ENCODE measurements at places on chromosomes 6 and 20.

DNA sequence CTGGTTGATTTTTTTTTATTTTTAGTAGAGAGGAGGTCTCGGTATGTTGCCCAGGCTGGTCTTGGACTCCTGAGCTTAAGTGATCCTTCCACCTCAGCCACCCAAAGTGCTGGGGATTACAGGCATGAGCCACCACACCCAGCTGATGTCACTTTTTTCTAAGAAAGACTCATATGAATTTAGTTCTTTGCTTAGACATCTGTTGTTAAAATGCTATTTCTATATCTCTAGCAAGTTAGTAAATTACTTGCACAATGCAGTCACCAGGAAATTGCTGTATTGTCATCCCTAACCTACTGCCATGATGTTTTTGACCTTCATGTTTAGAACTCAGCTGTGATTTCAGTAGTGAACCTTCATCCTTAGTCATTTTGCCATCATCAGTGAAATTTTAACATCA lies 5.7 kb downstream of the KDM1B start:
- DNase-seq: no peak

DNA sequence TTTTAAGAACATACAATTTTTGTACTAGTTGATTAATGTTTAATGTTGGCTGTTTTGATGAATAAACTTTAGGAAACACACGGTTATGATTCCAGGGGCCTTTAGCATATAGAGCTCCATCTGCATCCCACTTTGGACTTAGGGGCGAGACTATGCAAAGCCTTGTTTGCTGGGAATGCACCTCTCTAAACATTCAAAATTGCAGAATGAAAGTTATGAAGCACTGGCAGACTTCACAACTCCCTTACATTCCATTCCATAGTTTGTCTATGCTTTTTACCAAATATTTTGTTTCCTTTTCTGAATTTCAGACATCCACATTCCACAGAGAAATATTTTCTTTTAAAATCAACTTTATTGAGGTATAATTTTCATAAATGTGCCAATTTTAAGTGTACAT lies 10.3 kb upstream of the TCP11 start:
- DNase-seq: no peak

GRCh38 chr6:5968817-5969734 lies 37.6 kb downstream of the NRN1 start:
- peak; percentile 51 for DNase-seq

GRCh38 chr20:62929051-62929538 lies 2.8 kb upstream of the DIDO1 start:
- DNase-seq: peak; percentile 67

DNA sequence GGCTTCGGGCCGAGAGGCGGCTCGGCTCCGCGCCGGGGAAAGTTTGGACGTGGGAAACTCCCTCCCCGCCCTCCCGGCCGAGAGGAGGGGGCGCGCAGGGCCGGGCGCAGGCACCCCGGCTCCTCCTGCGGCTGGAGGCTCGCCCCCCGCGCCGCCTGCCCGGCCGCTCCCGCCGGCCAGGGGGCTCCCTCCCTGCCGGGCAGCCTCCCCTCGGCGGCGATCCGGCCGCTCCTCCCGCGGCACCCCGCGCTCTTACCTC lies 370 bp downstream of the CDH22 start:
- no peak for DNase-seq

DNA sequence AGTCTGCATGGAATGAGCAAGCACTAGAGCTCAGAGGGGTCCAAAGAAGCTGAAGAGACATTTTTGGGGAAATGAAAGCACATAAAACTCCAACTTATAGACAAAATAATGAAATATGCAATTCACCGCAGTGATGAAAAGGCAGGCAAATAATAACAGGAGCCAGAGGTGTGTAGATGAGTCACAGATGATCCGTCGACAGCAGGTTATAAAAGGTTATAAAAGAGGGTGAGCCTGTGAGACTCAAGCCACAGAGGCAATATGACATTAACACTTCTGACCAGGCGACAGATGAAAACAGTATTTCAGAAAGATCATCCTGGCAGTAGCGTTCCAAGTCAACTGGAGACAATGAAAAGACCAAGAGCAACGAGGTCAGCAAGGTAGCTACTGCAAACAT lies 35.8 kb upstream of the ANKRD60 start:
- DNase-seq: no peak

DNA sequence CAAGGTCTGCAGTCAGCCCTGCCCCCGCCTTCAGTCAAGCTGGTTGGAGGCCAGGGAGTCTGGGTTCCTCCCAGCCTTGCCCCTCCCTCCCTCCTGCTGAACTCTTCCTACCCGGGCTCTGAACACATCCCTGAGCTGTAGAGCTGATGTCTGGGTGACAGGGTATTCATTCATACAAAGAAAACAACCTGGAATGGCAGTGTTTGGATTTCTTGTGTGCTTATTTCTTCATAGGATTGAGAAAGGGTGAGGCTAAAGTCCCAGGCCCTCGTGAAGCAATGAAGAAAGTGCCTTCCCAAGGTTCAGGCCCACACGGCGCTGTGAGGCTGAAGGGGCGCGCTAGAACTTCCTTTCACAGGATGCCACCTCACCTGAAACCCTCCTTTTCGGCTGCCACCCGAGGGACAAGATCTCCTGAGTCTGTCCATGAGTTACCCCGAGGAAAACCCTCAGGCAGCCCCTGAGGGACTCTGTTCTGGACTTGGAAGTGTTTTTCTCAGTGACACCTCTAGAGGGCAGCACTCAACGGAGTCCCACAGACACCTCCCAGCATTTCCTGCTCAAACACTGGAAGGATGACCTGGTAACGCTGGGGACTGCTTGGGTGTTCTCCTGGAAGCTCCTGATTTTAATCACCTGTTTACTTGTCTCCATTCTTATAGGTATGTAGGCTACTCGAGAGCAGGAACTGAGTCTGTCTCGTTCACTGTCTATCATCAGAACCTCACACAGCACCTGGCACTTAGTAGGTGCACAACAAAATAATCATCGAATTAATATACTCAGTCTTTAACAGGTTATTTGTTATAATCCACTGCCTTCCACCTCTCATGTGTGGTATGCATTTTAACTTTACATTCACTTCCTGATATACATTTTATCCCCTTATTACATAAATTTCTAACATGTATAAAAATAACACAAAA lies 11.8 kb upstream of the GSTA1 start:
- DNase-seq: no peak

DNA sequence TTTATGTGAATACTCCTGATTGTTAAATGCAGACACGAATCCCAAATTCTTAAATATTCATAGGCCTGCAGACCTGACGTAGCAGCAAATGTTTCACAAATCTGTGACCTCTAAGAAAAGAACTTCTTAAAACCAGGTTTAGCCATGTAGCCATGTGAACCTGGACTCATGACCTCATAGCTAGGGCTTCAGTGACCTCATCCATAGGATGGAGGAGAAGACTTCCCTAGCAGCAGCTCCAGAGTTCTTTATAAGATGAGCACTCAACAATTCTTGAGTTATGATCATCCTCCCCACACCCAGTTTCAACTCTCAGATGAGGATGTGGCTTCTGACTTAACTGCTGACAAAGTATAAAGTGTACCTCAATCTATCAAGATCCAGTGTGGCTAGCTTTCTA lies 45.8 kb upstream of the TCF21 start:
- DNase-seq: no peak

GRCh38 chr6:7047966-7048365 lies 59.8 kb upstream of the RREB1 start:
- DNase-seq: no peak

DNA sequence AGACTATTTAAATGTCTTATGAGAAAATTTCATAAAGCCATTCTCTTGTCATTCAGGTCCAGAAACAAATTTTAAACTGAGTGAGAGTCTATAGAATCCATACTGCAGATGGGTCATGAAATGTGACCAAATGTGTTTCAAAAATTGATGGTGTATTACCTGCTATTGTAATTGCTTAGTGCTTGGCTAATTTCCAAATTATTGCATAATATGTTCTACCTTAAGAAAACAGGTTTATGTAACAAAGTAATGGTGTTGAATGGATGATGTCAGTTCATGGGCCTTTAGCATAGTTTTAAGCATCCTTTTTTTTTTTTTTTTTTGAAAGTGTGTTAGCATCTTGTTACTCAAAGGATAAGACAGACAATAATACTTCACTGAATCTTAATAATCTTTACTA lies 5.0 kb downstream of the MARCKS start:
- DNase-seq: no peak

GRCh38 chr20:52429029-52429428 lies 237.4 kb upstream of the ZFP64 start:
- DNase-seq: no peak

DNA sequence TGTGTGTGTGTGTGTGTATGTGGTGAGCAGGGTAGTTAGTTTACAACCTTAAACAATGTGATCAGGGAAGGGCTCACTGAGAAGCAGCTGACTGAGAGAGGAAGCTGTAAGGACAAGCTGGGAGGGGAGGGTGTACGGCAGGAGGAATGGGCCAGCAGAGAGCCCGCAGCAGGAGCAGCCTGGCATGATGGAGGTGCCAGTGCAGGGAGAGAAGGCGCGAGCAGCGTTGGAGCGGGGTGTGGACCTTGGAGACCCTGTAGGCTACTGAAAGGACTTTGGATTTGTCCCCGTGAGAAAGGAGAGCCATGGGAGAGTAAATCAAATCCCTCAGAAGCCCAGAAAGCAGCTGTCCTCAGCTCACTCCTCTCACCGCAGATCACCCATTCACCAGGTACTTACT lies 18.5 kb downstream of the FAM209B start:
- DNase-seq: no peak

DNA sequence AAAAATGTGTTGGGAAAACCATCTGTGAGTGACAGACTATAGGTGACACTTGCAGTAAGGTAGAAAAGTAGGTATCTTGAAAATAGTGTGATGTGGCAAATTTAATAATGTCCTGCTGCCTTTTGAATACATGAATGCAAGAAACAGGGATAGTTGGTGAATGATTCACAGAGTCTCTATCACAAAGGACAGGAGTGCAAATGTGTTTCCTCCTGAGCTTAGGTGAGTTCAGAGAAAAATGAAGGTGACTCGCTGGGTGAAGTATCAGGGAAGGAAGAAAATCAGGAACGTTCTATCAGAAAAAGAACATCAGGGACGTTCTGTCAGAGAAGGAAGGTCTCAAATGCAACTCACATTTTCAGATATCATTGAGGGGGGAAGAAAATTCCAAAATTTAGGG lies 557.8 kb upstream of the SLC35B3 start:
- no peak for DNase-seq

GRCh38 chr6:146901940-146902816 lies 302.0 kb upstream of the STXBP5 start:
- no peak for DNase-seq

GRCh38 chr6:53032849-53033248 lies 32.4 kb upstream of the FBXO9 start:
- DNase-seq: no peak

DNA sequence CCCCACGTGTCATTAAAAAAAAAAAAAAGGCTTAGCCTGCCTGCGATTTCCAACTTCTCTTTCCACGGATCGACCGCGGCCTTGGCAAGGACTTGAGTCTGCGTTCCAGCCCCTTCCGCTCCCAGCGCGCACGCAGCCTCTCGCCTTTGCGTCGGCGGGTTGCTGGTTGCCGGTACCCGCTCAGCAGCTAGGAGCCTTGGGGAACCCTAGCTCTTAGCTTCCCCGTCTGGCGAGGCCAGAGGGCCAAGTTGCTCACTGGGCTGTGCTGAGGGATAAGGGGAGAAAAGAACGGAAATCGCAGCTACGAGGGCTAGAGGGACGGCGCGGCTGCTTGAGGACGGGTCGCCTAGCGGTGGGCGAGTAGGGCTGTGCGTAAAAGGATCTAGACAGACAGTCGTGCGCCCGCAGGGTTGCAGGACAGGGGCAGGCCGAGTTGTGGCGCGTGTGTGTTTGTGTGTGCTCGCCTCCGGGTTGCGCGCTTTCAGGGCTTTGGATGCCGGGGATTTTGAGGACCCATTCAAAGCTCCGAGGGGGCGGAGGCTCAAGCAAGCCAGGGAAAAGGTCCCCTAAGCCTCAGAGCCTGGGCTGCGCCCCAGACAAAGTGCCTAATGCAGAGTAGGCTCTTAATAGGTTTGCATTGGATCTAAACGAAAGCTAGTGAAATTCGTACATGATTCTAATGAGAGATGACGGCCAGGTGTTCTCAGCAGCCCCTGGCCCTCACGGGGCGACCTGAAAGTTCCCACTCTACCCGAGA lies 40.5 kb upstream of the OSTM1 start:
- peak; percentile 65 for DNase-seq

- no peak for DNase-seq
Measured at GRCh38 chr20:5643936-5644335, 106.3 kb upstream of the SHLD1 start.

DNA sequence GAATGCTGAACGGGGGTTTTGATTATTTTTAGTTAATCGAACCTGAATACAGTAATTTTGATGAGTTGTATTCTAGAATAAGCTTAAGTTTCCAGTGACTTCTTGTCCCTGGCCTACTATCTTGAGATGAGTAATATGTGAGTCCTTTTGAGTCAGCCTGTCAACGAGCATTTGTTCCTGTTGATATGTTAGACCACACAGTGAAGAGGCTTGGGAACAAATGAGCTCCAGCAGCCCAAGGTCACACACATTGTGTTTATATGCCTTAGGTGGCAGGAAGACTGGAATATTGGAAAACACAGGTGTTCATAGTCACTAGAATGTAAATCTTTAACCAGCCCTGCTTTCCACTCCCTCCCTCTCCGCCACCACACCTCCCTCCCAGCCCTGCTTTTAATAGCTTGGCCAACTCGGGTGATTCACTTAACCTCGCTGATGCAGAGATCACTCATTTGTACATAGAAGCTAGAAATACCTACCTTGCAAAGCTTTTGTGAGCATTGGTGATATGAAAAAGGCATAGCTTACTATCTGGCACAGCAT lies 9.1 kb downstream of the SMPDL3A start:
- peak; percentile 62 for DNase-seq

DNA sequence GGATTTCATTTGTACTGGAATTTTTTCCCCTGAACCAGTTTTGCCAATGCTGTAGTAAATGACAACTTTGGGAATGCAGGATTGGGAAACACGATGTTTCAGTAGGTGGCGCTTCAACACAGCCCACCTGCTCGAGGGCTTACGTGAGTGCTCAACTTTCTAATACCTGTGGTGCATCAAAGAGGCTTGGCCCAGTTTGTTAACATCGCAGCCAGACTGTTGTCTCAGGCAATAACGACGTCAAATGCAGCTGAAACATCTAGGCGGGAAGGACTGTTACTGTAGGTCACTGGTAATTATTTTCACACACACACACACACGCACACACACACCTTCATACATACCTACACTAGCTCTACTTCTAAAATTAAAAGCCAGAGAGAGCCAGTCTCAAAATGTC lies 815.5 kb upstream of the SLC35B3 start:
- DNase-seq: no peak

GRCh38 chr6:29924287-29924686 lies 18.0 kb upstream of the HLA-A start:
- no peak for DNase-seq

DNA sequence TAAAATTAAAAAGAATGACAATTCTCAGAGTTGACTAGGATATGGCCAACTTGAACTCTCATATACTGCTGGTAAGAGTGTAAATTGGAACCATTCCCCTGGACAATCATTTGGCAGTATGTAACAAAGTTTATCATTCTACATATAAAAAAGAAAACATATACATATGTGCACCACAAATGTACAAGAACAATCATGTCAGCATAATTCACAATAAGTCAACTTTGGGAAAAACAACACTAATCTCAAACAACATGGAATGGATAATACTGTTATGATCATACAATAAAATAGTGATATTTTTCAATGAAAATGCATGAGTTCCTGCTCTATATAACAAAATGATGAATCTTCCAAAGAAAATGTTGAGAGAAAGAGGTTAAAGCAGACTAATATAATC lies 1078.7 kb upstream of the EPHA7 start:
- no peak for DNase-seq

Measured in psoas muscle (tissue), 8 donors.